B cell (primary cell): ENCODE measurements at places on chromosomes 6 and 20. TPM values are rescaled to one million over a fixed set of nuclear protein-coding genes. Genes with fewer than 3 reads are reported as not detected.
A peak's percentile ranks its signal among the peaks of the same experiment; 100 is the strongest.

DNA sequence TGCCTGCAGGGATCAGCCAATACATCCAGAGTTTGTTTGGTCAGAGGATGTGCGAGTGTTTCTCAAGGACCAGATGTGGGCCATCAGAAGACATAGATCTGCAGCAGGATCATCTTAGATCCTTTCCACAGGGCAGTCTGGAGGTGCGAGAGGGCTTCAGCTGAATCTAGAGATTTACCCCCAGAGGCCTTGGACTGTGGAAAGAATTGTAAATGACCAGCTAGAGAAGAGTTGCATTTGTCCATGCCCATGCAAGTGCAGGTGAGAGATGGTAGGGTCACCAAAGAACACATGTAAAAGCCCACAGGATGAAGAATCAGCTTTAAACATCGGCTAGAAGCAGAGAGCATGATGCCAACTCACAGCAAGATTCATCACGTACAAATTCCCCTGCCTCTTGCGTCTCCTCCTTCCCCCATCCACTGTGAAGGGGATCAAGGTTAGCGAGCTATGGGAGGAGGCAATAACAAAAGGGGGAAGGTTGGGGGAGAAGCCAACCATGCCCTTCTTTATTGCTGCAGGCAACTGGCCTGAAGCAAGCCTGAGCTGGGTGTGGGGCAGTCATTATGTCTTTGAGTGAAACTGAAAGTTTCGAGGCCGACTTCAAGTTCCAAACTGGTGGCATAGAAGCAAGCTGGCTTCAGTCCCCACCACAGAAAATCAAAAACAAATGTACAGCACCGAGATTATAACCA, 83.5 kb downstream of the SCML4 start:
- DNase-seq: peak; percentile 39
- H3K27ac ChIP-seq: peak overlapping the region; percentile 21
- H3K27me3 ChIP-seq: no peaks in the 10 kb centered on the region
- H3K4me3 ChIP-seq: no peak overlapping the region
- peaks cover 31% of the 10 kb centered on the region for H3K36me3 ChIP-seq

- DNase-seq: peak; percentile 90
- peaks cover 51% of the 10 kb centered on the region for H3K4me1 ChIP-seq
- H3K27ac ChIP-seq: peak overlapping the region; percentile 78
- H3K36me3 ChIP-seq: no peaks in the 10 kb centered on the region
- peak overlapping the region; percentile 87 for H3K4me3 ChIP-seq
Measured at GRCh38 chr6:31400467-31401289, 2.7 kb upstream of the MICA start.

GRCh38 chr6:133594652-133595110, 294.2 kb upstream of the TCF21 start:
- H3K36me3 ChIP-seq: no peaks in the 10 kb centered on the region
- no peak overlapping the region for H3K4me3 ChIP-seq
- no peaks in the 10 kb centered on the region for H3K4me1 ChIP-seq
- no peak for DNase-seq
- H3K27me3 ChIP-seq: no peaks in the 10 kb centered on the region

DNA sequence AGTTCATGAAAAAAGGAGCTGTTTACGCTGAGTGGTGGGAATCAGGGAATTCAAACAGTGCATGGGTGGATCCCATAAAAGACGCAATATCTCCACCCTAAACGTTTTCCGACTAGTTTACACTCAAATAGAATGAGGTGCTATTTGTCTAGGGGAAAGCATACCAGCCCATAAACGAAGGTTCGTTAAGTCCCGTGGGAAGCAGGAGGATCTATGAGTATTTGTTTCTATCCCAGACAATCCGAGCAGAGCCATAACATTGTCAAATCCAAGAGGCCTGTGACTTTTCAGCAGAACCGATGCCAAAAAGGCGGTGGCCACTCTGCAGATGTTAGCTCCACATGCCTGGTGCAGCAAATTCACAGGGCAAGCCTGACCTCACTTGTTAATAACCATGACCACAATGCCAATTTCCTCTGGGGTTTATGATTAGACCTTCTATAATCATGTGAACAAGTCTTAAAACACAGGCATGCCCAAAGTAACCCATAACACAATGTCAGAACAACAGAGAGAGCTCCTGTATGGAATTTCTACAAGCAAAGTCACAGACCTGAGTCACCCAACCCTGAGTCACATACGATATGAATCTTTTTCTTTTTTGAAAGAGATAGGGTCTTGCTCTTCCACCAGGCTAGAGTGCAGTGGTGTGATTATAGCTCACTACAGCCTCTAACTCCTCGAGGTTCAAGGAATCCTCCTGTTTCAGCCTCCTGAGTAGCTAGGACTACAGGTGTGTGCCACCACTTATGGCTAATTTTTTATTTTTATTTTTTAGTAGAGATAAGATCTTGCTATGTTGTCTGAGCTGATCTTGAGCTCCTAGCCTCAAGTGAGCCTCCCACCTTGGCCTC, 123.3 kb downstream of the KIF13A start:
- no peak overlapping the region for H3K4me3 ChIP-seq
- DNase-seq: no peak
- no peaks in the 10 kb centered on the region for H3K36me3 ChIP-seq
- H3K27me3 ChIP-seq: no peaks in the 10 kb centered on the region
- H3K27ac ChIP-seq: no peak overlapping the region

DNA sequence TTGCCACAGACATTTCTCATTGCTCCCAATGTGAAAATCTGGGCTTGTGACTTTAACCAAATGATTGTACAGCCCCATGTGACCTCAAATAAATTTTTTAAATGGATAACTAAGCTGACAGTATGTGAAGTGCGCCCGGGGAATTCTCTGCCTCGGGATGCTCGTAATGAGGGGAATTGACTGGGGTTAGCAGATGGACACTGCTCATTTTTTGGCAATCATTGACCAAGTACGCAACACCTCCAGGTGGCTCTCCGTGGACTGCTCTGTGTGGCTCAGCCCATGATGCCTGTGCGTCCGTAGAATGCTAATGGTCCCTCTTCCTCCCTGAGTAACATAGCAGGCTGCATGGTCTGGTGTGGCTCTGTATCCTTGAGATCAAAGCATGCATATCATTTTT, 42.4 kb downstream of the FARS2 start:
- DNase-seq: no peak
- H3K4me1 ChIP-seq: peaks cover 10% of the 10 kb centered on the region
- no peaks in the 10 kb centered on the region for H3K27me3 ChIP-seq
- peaks cover 2% of the 10 kb centered on the region for H3K36me3 ChIP-seq
- H3K27ac ChIP-seq: no peak overlapping the region
- H3K4me3 ChIP-seq: no peak overlapping the region

GRCh38 chr20:64006902-64007301, 26.0 kb downstream of the PRPF6 start:
- H3K27ac ChIP-seq: no peak overlapping the region
- no peaks in the 10 kb centered on the region for H3K4me1 ChIP-seq
- no peaks in the 10 kb centered on the region for H3K27me3 ChIP-seq
- no peak for DNase-seq
- no peak overlapping the region for H3K4me3 ChIP-seq

The EYA4 gene
- 0.49 TPM in 1 of 2 replicates, not detected in the other for total RNA-seq

The PCSK2 gene
- total RNA-seq: not detected in 2 replicates

GRCh38 chr20:44765701-44766347, 20.2 kb downstream of the KCNK15 start:
- no peak for DNase-seq
- no peak overlapping the region for H3K4me3 ChIP-seq
- H3K4me1 ChIP-seq: peaks cover 9% of the 10 kb centered on the region
- peaks cover 3% of the 10 kb centered on the region for H3K27me3 ChIP-seq

DNA sequence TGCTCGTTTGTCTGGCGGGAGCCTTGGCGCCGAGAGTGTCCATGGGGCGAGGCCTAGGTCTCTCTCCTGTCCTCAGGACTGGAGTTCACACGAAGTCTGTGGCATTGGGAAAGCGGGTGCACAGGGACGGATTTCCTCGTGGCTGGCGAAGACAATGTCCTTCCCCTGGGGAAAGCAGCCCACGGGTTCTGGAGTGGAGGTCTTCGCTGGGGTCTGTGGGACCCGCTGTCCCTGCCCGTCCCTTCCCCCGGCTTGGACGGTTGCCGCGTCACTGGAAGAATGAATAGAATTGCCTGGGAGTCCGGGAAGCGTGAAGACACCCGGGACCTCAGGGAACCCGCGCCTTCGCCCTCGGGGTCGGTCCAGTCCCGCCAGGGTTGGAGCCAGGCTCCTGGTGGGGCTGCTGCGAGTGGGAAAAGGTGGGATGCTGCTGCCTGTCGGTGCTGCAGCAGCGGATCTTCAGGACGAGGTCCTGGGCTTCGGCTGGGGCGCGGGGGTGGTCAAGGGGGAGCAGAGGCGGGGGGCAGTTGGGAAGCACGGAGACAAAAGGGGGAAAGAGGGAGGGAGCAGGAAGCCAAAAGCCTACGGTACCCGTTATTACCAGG, 441.8 kb upstream of the DEFB115 start:
- H3K27me3 ChIP-seq: no peaks in the 10 kb centered on the region
- peaks cover 2% of the 10 kb centered on the region for H3K4me1 ChIP-seq

GRCh38 chr6:132476688-132477087, 36.2 kb downstream of the STX7 start:
- H3K27me3 ChIP-seq: no peaks in the 10 kb centered on the region
- H3K4me1 ChIP-seq: peaks cover 46% of the 10 kb centered on the region
- DNase-seq: no peak
- H3K27ac ChIP-seq: peak overlapping the region; percentile 57

- no peak overlapping the region for H3K27ac ChIP-seq
- no peak for DNase-seq
- H3K4me1 ChIP-seq: peaks cover 12% of the 10 kb centered on the region
- no peaks in the 10 kb centered on the region for H3K36me3 ChIP-seq
Measured at GRCh38 chr6:133969921-133970295, 16.9 kb downstream of the TBPL1 start.

The GRM4 gene
- not detected in 2 replicates for total RNA-seq

DNA sequence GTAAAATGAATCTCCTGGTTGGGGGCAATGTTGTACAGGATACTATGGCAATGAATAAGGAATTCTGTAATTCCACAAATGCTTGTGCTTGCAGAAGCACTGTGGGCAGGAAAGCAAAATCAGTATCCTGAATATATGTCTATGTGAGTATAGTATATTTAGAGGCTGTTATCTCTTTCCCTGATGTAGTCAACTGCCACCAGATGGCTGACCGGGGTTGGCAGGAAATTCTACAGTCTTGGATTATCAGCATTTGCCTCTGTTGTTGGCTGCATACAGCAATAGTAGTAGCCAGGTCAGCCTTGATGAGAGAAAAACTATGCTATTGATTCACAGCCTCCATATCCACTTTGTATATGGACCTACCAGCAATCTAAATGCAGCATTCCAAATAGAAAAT, 425.1 kb upstream of the JAG1 start:
- H3K4me3 ChIP-seq: no peak overlapping the region
- DNase-seq: no peak

DNA sequence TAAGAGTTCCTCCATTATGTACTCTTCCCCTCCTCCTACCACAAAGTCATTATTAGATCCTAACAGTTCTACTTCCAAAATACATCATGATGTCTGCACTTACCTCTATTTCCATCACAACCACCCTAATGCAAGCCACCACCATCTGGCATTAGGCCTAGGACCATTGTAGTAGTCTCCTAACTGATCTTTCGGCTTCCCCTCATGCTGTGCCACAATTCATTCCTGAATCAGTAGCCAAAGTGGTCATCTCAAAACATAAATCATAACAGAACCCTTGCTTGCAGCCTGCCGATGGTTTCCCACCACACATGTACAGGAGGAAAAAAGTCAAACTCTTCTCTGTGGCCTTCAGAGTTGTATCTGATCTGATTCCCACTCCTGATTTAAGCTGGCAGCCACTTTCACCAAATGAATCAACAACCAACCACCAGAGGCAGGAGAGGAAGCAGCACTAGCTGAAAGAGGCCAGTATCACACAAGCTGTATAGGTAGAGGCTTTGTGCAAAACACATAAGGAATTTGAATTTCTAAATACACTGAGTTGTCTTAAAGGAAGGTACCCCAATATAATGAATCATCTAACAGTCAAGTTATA, 26.1 kb downstream of the FAM184A start:
- no peak overlapping the region for H3K27ac ChIP-seq
- no peaks in the 10 kb centered on the region for H3K4me1 ChIP-seq
- H3K4me3 ChIP-seq: no peak overlapping the region
- no peaks in the 10 kb centered on the region for H3K27me3 ChIP-seq
- no peak for DNase-seq

DNA sequence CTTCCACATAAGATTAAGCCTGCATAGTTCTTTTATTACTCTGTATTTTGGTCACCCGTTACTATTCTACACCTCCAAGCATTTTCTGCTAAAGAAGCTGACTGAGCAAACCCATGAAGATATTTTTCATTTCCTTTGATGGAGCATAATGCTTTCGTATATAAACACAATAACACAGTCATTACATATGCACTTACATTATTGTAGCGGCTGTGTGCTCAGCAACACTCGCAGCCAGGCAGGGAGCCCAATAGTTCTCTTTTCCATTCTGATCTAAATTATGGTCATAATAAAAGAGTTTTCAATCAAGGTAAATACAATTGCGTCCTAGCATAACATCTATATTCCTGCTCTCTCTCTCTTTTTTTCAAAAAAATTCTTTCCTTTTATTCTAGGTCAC, 69.6 kb upstream of the TFB1M start:
- no peaks in the 10 kb centered on the region for H3K4me1 ChIP-seq
- no peak for DNase-seq
- no peaks in the 10 kb centered on the region for H3K36me3 ChIP-seq
- H3K27ac ChIP-seq: no peak overlapping the region

GRCh38 chr20:45611054-45611453, 18.5 kb upstream of the WFDC10A start:
- no peaks in the 10 kb centered on the region for H3K36me3 ChIP-seq
- H3K27me3 ChIP-seq: no peaks in the 10 kb centered on the region
- H3K4me3 ChIP-seq: no peak overlapping the region
- DNase-seq: no peak

GRCh38 chr6:25414755-25415154, 135.6 kb downstream of the CARMIL1 start:
- DNase-seq: no peak
- H3K27ac ChIP-seq: no peak overlapping the region
- peaks cover 25% of the 10 kb centered on the region for H3K4me1 ChIP-seq
- no peak overlapping the region for H3K4me3 ChIP-seq
- no peaks in the 10 kb centered on the region for H3K36me3 ChIP-seq

The KCNK17 gene
- not detected in 2 replicates for total RNA-seq

The RAET1E gene
- total RNA-seq: not detected in 2 replicates
